ENCODE measurements at places on chromosomes 11 and 22.

GRCh38 chr11:112972399-112973145 lies 11.4 kb downstream of the NCAM1 start:
- no peak for DNase-seq

DNA sequence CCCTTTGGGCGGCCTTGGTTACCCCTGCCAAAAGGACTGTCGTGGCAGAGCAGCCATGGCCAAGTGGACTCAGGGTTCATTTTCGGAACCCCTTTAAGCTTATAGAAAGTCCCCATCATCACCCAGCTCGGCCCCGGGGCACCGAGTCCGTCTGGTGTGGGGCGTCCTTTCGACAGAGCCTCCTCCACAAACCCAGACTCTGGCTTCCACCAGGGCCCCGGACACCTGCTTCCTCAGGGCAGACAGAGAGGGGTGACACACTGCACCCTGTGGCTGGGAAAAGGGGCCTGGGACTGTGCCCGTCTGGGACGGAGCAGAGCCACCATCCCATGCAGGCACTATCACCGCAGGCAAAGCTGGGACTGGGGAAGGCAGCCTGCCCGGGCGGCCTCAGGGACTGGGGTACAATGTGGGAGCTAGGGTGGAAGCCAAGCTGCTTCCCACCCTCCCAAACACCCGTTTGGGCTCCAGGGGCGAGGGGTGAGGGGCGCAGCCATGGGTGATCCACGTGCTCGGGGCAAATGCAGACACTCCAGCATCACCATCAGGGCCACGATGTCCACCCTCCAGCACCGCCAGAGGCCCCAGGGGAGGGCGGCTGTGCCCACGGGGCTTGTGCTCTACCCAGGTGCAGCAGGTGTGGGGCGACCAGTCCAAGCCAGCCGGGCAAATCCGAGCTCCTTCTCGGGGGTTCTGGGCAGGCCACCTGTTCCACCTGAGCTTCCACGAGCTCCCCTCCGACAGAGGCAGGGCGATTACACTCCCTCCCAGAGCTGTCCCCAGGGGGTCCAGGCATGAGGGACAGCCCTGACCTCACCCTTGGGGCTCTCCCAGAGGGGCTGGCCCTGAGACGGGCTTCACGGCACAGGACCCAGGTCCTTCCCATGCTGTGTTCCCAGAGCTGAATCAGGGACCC lies 11.7 kb upstream of the MRPL23 start:
- DNase-seq, result no peak

- DNase-seq, result no peak
These were observed 24.6 kb downstream of the FAT3 start for GRCh38 chr11:92249156-92249753.

DNA sequence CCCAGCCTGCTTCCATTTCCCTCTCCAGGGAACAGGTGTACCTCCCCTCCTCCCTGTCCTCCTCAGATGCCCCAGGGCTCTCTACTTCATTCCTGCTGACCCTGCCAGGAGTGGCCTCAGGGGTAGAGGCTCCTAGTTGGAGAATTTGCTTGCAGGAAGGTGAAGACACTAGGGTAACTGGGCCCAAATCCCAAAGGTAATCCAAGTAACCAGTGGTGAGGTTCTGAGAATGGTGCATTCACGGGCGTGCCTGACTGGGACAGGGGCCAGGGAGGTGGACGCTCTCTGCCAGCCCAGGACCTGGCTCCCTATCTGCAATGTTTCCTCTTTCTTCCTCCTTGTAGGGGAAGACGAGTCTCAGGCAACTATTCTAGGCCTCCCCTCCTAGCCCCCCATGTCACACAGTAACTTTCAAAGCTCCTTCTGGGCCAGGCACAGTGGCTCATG lies 2.9 kb downstream of the SLC35C1 start:
- no peak for DNase-seq

DNA sequence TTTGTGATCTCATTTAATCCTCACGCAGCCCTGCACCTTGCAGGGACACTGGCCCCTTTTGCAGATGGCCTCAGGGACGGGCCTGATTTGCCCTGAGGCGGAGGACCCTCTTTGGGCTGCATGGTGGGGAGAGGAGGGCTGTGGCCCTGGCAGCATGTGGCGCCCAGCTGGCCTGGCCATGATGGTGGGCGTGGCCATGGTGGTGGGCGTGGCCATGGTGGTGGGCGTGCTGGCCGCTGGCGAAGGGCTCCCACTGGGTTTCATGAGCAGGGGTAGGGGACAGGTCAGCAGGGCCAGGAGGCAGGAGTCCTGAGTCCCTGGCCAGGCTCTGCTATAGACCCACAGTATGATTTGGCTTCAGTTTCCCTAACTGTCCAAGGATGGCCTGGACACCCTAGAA lies 13.1 kb downstream of the WNT11 start:
- DNase-seq, result no peak

DNA sequence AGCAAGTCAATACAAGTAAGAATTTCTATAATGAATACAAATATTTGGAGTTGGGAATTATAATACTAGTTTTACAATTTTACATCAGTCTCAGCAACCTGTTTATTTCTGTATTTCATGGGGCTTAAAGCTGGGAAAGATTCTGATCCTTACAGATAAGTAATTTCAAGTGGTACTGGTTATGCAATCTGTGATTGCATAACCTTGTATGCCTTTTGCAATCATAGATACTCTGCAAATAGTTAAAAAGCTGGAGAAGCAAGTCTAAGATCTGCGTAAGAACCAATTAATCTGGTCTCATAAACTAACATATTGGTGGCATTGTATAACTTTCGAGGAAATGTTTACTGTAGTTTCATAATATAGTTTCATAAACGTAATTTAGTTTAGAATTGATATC lies 198.3 kb upstream of the PGR start:
- DNase-seq, result no peak

GRCh38 chr11:5663511-5663910 lies 21.4 kb downstream of the TRIM5 start:
- no peak for DNase-seq
